ENCODE measurements at places on chromosomes 11 and 22.
A peak's percentile ranks its signal among the peaks of the same experiment; 100 is the strongest.

- DNase-seq, result no peak
Observed at GRCh38 chr11:17544181-17544622, at the start of gene USH1C. Gene USH1C, minus strand, starts transcription at chr11:17544416. Its CDS starts 109 bp downstream, at chr11:17544307.

GRCh38 chr11:118910309-118911112 lies 15.2 kb downstream of the BCL9L start:
- DNase-seq, result no peak

DNA sequence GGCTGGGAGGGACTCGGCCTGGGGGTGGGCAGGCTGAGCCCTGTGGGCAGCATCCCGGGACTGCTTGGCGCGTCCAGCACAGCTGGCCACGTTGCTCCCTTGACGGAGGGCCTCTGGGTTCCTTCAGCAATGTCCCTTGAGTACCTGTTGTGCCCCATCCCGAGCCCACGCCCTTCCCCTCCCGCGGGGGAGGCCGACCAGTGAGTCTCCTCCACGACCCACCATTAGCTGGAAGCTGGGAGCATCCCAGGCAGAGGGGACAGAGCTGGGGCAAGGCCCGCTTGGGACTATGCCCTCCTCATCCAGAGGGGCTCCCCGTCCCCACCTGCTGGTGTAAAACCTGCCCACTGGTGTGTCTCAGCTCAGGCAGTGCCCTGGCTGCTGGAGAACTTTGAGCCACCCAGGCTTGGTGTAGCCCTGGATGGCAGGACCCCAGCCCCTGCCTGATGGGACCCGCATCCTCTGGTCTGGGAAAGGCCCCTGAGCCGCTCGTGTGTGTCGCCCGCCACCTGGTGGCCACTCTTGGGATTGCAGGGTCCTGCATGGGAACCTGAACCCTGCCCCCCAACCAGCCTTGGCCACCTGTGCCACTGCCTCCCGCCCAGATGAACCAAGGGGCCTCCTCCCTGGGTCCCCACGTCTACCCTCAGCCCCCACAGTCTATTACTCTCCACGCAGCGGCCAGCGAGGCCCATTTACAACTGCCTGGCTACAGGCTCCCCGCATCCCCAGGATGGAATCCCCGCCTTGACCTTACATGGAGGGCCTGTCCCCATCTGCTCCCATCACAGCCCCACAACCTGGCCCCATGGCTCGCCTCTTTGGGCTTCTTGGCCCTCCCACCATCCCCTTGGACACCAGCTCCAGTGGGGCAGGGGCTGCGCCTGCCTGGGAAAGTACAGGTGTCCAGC lies 16.6 kb upstream of the ARHGAP8 start:
- DNase-seq, result peak; percentile 32

DNA sequence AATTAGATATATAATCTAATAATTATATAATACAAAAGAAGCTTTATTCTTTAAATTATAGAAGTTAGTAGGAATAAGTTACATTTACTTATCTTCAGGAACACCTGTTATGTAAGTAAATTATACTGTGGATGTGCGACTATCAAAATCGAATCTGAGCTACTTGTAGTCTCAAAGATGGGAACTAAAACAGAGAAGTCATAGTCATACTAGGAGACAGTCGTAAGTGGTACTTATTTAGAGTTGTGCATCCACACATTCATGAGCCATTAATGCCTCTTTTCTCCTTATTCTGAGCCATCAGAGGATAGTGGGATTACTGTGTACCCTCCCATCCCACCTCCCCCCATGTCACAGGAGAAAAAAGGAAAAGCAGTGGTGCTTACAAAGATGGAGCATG lies 114.4 kb downstream of the CADM1 start:
- DNase-seq, result no peak

GRCh38 chr11:130128626-130129025 lies 31.0 kb upstream of the ST14 start:
- DNase-seq, result no peak

DNA sequence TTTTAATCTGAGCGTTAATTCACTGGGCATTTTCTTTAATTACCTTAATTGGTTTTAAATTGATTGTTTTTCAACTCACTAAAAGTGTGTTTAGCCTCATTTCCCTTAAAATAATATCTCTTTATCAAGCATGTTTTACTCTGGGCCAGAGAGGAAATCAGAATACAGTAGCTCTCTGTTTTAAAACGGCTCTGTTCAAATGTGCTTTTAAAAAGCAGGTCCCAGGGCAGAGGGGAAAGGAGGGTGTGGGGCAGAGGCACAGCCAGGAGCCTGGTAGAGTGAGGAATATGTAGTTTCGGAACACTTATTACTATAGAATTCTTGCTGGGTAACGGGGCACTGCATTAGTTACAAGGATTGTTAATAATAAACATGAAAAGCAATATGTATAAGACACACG lies 47.6 kb downstream of the FBXO7 start:
- DNase-seq, result no peak

- DNase-seq, result no peak
Observed at GRCh38 chr11:126337474-126338241, 17.8 kb upstream of the ST3GAL4 start.

- DNase-seq, result no peak
Observed at GRCh38 chr11:88352139-88352538, 14.6 kb upstream of the CTSC start.

DNA sequence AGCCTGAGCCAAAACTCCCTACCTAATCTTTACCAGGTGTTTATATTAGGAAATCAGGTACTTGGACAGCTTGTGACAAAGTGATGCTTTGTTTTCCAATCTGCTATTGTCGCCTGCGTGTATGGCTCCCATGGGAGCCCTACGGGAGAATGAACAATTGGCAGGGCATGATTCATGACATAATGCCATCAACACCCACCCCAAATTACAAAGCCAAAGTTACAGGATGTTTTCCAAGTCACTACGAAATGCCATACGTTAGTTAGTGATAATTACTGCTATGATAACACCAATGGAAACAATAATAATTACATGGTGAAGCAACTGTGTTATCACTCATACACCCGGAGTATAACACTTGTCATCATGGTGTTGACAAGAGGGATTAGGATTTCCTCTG lies 226.4 kb downstream of the FAM181B start:
- peak; percentile 32 for DNase-seq

GRCh38 chr11:2924381-2924780 lies 4.8 kb downstream of the PHLDA2 start:
- no peak for DNase-seq

DNA sequence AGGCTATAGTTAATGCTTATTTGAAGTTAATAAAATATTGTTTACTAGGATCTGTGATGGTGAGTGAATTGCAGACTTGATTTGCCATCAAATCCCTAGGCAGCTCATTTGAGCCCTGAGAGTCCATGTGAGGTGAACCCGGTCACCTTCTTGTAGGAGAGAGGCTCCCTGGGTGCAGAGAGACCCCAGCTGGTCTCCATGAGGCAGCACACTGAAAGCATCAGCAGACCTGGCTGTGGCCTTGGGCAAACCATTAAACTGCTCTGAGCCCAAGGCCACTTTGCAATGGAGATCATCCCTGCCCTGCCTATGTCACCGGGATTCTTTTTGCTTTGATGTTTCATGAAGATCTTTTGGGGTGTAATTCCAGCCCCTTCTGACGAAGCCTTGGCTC lies 125.2 kb downstream of the MICAL2 start:
- DNase-seq, result no peak

DNA sequence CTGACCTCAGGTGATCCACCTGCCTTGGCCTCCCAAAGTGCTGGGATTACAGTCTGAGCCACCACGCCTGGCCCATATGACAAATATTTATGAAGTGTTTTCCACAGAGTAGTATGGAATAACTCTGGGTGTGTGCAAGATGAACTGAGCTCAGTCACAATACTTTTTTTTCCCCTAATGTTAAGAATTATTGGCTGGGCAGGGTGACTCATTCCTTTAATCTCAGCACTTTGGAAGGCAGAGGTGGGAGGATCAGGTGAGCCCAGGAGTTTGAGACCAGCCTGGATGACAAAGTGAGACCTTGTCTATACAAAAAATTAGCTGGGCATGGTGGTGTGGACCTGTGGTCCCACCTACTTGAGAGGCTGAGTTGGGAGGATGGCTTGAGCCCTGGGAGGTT lies 6.4 kb downstream of the PTPRJ start:
- DNase-seq, result no peak

DNA sequence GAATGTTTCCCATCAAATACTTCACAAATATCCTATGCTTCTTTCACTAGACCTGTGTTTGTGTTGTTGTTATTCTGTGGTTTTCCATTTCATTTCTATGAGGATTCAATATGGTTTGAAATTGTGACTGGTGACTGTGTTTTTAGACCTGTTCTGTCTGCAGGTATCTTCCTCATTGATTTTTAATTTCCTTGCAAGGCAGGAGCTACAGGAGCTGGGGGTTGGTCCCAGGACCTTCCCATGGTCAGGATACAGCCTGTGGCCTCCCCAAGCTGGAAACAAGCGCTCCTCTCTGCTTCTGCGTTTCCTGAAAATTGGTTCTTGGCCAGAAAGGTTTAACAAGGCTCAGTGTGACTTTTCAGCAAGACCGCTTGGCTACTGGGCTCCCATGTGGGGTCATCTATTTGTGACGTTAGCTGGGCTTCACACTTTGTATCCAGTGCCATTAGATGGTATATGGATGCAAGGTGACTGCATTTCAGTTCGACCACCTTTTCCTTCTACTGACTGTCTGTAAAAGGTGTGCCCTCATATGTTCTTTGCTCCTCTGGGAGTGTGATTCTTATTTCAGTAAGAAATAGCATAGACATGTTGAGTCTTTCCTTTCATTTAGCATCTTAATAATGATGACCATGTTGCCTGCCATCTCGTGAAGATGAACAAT lies 21.5 kb downstream of the IGLL5 start:
- DNase-seq, result no peak

DNA sequence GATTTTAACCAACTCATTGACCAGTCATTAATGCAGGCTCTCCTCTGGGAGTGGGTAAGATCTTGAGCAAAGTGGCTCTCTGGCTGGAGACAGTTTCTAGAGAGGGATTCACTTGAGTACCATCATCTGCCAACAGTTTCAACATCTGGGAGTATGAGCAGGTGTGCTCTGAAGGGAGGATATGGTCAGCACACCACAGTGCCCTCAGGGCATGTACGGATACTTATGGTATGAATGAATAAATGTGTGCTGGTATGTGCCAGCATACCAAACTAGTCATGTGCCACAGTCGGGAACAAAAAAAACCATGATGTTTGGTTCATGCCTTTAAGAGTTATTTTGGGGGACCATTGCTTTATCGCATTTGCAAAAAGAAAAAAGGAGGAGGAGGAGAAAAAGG lies 1197.5 kb upstream of the TENM4 start:
- DNase-seq, result no peak

DNA sequence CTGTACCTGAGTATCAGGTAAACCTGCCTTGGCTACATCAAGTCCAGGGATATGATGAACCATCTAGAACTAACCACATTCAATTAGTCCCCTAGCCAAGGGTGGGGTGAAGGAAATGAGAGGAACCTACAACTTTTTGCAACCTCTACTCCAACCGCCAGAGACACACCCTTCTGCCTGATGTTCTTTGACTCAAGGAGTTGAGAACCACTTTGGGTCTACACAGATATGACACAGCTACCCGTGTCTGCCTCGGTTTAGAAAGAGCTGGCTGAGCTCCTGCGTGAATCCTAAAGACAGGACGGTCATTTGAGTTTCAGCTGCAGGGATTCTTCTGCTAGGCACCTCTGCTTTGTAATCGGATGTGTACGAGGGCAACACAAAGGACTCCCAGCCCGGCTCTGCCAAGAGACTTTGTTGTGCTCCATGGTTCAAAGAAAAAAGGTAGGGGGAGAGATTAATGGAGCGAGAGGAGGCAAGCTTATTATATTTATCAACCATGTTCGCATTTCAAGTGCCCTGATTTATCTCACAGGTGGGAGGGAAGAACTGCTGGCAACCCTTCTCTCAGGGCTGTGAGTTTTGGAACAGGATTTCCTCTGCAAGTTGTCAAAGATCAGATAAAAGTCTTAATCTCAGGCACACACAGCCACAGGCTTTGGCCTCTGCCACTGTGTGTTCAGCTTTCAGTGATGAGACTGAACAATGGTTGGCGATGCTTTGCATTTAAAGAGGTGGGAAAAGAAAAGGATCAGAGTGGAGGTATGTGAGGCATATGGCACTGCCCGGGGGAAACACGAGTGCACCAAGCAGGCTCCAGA lies 35.1 kb downstream of the FLI1 start:
- DNase-seq, result no peak

DNA sequence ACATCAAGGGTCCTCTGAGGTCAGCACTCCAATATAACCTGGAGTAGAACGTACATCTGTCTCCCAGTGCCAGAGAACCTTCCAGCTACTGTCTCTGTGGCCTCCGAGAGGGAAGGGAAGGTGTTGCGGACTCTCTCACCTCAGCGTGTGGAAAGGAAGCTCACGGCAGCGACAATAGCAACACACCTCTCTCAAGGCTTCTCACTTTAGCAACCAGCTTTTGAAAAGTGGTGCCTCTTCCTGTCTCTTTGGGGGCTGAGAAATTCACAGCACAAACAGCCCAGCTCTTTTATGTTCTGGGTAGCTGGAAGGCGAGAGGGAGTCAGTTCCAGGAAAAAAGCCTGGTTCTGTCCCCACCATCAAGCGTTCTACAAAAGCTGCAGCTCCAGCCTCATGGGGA lies 156.9 kb upstream of the TBCEL start:
- no peak for DNase-seq

- DNase-seq, result no peak
Observed at GRCh38 chr11:32034680-32035079, 56.2 kb upstream of the RCN1 start.

- no peak for DNase-seq
Observed at GRCh38 chr11:70568035-70568813, 169.9 kb downstream of the CTTN start.

DNA sequence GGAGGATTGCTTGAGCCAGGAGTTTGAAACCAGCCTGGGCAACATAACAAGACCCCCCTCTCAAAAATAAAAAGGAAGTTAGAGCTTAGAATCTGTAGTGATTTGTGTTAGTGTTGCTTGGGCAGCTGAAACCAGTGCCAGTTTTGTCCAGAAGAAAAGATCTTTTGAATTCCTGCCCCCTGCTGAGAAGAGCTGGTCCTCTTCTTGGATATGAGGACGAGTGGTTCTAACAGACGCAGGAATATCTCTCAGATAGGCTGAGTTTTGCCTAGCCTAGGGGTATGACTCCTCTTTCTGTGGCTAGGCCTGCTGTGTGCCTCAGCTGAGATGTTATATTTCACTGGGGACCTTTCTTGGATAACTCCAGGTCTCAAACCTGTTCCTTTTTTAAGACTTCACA lies 102.8 kb downstream of the STIM1 start:
- no peak for DNase-seq

GRCh38 chr11:72524711-72525110 lies 90.4 kb upstream of the CLPB start:
- DNase-seq, result no peak

DNA sequence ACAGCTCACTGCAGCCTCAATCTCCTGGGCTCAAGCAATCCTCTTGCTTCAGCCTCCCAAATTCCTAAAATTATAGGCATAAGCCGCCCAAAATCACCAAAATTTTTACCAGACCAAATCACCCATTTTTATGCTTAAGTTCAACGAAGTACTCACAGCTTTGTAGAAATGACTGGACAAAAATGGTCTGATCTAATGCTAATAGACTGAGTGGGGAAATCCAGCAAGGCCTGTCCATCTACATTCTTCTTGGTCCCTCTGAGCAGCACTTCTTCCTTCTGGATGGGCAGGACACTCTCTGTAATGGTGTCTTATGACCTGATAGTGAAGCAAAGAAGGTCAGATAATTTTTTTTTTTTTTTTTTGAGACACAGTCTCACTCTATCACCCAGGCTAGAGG lies 18.7 kb upstream of the OR6X1 start:
- no peak for DNase-seq

GRCh38 chr11:85955531-85955930 lies 100.3 kb downstream of the CCDC83 start:
- no peak for DNase-seq

- no peak for DNase-seq
Observed at GRCh38 chr11:71446942-71447688, 1.1 kb downstream of the DHCR7 start.
